ENCODE measurements at places on chromosomes 5 and 9.

- DNase-seq, result no peak
Observed at GRCh38 chr5:1193591-1193985, 7.8 kb upstream of the SLC6A19 start.

DNA sequence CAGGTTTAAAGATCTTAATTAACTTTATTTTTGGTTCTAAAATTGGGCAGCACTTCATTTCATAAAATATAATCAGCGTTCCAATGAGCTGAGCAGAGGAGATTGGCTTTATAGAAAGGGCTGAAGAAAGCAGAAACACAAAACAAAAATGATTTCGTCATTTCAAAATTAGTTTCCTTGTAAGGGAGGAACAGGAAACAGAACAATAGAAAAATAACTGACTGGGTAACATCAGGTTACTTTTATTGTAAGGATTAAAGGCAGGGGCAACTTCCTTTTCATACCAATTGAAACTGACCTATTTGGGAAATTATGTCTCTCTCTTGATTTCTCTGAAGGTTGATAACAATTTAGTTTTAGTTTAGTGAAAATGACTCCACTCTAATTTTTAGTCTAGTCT, 157.1 kb downstream of the ATP10B start:
- no peak for DNase-seq

GRCh38 chr9:124040935-124041816, 29.6 kb downstream of the LHX2 start:
- DNase-seq, result peak; percentile 18

- DNase-seq, result no peak
Observed at GRCh38 chr5:147968855-147969254, 62.5 kb upstream of the C5orf46 start.

- DNase-seq, result peak; percentile 18
Observed at GRCh38 chr5:59506285-59506877, 387.1 kb downstream of the PDE4D start.

DNA sequence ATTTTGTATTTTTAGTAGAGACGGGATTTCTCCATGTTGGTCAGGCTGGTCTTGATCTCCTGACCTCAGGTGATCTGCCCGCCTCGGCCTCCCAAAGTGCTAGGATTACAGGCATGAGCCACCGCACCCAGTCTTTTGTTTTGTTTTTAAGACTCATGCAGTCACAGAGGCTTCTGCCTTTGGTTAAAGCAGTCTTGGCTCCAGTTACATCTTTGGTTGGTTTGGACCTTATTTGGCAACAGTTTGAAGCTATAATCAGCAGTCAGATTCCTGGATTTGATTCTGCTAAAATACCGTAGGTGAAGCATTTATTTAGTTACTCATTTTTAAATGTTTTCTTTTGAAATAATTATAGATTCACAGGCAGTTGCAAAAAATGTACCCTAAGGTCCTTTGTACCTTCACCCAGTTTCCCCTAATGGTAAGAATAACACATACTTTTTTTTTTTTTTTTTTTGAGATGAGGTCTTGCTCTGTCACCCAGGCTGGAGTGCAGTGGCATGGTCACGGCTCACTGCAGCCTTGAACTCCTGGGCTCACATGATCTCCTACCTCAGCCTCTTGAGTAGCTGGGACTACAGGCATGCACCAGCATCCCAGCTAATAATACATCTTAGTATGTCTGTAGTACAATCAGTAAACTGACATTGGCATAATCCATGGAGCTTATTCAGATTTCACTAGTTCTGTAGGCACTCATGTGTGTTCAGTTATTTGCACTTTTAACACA, 15.7 kb downstream of the USP20 start:
- no peak for DNase-seq
